Activated gamma-delta T cell treated with anti-CD3 and anti-CD28 coated beads, Interleukin-2, amount 50 U/mL, for 16 hours (primary cell): ENCODE measurements at places on chromosomes 13 and 19.

GRCh38 chr13:25752957-25753551, 298.8 kb downstream of the SHISA2 start:
- DNase-seq = no peak

GRCh38 chr13:112844411-112844810, 124.6 kb upstream of the MCF2L start:
- no peak for DNase-seq

DNA sequence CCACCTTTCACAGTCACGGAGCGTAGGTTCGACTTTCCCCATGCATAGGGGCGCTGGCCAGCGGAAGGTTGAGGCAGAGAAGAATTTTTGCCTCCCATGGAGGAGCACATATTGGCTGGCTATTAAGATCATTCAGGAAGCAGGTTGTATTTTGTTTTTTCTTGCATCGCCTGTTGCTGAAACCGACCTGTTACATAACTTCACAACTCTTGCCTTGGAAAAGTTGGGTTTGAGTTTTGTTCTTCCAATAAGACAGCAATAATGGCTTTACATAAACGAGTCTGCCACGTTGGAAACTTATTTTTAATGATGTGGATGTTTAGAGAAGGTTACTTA, 1.4 kb downstream of the UPF1 start:
- no peak for DNase-seq

GRCh38 chr19:55027472-55028337, 10.4 kb downstream of the GP6 start:
- DNase-seq = no peak
